ENCODE measurements at places on chromosomes 11 and 22.

DNA sequence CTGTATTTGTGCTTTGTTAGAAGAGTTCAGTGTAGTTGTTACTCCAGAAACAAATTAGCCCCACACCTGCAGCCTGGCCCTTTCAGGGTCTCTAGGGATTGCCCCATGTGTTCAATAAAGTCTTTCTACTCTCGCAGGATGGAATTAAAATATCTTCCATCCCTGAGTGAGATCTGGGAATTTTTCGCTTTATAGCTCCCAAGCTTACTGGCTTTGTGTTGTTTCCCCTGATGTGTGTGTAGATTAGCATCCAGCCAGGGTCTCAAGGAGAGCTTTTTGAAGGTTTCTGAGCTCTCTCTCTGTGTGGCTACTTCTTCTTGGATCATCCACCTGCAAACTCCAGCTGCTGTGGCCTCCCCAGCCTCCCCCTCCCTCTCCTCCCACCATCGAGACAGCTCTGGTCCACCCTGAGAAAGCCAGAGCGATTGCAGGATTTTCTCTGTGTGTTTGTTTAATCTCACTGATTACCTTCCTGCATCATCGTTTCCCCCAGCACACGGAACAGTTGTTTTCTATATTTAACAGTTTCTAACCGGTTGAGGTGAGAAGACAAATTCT, 553.5 kb downstream of the TBC1D22A start:
- DNase-seq = no peak

GRCh38 chr11:68751331-68751856, at the start of gene TESMIN:
TESMIN (minus strand) TSS chr11:68751520; CDS start chr11:68750660, 860 bp downstream.
- DNase-seq = peak; percentile 87

DNA sequence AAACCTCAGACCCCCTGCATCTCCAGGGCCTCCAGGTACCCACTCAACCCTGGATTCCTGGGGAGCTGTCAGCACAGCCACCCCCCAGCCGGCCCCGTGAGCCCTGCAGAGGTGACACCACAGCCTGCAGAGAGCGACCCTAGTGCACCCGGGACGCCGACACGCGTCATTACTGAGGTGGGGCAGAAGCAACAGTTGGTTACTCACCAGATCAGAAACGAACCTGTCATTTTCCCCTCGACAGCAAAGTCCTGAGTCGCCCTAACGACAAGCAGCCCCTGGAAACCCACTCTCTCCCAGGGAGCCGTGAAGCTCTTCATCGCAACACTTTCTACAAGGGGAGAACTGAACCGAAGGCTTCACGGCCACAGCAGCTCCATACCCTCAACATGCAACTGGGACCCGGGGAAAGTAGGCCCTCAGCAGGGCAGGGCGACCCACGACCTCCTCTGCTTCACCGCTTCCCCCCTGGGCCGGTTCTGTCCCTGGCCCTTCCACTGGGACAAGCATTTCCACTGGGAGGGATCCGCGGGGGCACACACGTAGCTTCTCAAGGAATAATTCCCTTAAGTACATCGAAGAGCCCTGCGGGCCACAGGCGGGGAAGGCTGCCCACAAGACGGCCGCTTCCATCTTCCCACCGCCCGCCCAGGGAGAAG, 1.6 kb downstream of the BRD1 start:
- DNase-seq = peak; percentile 34

DNA sequence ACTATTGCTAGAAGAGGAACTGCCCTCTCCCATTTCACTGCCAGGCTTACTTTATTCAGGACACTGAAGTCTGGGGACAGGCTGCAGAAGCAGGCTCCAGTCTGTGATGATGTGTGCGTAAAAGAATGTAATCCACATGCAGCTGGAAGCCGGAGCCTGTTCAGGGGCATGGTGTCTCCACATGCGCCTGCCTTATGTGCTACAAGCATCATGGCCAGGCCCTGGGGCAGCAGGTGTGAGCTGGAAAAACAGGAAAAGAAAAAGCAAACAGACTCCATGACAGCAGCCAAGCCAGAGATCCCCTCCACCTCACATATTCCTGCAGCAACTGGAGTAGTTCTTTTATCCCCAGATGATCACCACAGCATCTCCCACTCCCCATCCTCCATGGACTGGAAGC, 33.4 kb downstream of the ARFGAP2 start:
- no peak for DNase-seq

DNA sequence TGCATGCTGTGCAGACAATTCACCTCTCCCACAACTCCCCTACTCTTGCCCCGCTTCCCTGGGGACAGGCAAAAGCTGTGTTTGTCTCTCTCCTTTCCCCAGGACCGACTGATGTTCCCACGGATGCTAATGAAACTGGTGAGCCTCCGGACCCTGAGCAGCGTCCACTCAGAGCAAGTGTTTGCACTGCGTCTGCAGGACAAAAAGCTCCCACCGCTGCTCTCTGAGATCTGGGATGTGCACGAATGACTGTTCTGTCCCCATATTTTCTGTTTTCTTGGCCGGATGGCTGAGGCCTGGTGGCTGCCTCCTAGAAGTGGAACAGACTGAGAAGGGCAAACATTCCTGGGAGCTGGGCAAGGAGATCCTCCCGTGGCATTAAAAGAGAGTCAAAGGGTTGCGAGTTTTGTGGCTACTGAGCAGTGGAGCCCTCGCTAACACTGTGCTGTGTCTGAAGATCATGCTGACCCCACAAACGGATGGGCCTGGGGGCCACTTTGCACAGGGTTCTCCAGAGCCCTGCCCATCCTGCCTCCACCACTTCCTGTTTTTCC, 1.4 kb upstream of the MADD start:
- DNase-seq = no peak

All from activated T-helper 1 cell treated with Interleukin-2 at 50 U/mL for 16 hours (primary cell).